ENCODE measurements at places on chromosomes 11 and 22.

GRCh38 chr11:72041364-72042063 is 38.8 kb downstream of the NUMA1 start:
- H3K36me3 ChIP-seq = peaks cover 4% of the 10 kb centered on the region
- peaks cover 5% of the 10 kb centered on the region for H3K4me1 ChIP-seq
- no peaks in the 10 kb centered on the region for H3K27me3 ChIP-seq

DNA sequence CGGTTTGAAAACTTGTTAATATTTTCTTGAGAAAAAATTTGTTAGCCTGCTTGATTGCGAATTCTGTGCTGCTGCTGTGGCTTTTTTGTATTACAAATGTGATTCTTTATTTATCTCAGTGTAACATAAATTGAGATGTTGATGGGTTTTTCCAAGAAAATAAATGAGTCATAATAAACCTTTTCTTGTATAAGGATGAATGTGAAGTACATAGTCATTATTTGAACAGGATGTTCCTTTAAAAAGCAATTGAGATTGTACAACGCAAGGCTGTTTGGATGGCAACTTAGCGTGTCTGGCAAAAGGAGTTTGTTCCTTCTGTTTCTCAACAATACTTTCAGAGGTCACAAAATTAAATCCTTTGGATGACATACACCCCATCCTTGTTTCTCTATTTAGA is 24.6 kb upstream of the CARD18 start:
- no peaks in the 10 kb centered on the region for H3K4me1 ChIP-seq
- no peak overlapping the region for H3K4me3 ChIP-seq
- no peaks in the 10 kb centered on the region for H3K27me3 ChIP-seq
- no peaks in the 10 kb centered on the region for H3K36me3 ChIP-seq
- no peak overlapping the region for H3K27ac ChIP-seq

GRCh38 chr11:20671856-20672546 is 2.6 kb downstream of the NELL1 start:
- no peak overlapping the region for H3K4me3 ChIP-seq
- no peak overlapping the region for H3K27ac ChIP-seq
- H3K27me3 ChIP-seq = peaks cover 55% of the 10 kb centered on the region
- peaks cover 7% of the 10 kb centered on the region for H3K4me1 ChIP-seq
- no peaks in the 10 kb centered on the region for H3K36me3 ChIP-seq

DNA sequence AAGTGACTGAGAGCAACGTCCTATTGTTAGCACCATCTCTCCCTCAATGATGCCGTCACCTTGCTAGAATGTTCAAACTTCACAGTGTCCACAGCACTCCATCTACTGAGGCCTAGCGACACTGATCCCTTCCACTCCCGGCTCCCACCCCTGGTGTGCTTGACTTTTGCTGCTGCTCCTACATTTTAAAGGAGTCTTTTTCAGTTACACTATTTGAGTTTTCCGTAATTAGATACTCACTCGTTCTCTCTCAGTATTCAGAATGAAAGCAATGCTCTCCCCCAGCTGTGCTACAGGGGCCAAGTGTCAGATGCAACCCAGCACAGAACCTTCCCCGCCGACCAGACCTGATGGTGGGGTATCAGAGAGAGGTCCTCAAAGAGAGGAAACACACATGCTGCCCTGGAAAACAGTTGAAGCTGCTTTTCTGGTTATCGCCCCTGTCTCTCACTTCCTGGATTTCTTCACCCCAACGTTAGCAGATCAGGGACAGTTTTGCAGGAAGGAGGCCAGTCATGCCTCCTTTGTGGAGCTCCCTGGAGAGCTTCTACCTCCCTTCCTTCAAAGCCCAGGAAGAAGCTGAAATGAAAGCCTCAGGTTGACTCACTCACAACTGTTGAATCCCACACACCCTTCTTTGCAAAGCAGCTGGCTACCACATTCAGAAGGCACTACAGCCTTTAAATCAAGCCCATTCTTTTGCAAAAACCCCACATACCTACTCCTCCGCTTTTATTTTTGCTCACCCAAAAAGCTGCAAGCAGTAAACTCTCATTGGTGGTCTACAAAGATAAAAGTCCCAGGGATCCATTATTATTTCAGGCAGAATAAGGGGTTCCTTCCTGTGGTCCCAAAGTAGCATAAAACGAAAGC is 23.5 kb downstream of the LARGE1 start:
- no peaks in the 10 kb centered on the region for H3K27me3 ChIP-seq
- H3K4me1 ChIP-seq = peaks cover 55% of the 10 kb centered on the region
- peak overlapping the region; percentile 85 for H3K27ac ChIP-seq
- no peak for DNase-seq
- no peak overlapping the region for H3K4me3 ChIP-seq

- peaks cover 58% of the 10 kb centered on the region for H3K4me1 ChIP-seq
- H3K27ac ChIP-seq = peak overlapping the region; percentile 37
- DNase-seq = no peak
- no peak overlapping the region for H3K4me3 ChIP-seq
- H3K36me3 ChIP-seq = peaks cover 75% of the 10 kb centered on the region
Measured at GRCh38 chr11:34150494-34151151, 45.2 kb downstream of the NAT10 start.

DNA sequence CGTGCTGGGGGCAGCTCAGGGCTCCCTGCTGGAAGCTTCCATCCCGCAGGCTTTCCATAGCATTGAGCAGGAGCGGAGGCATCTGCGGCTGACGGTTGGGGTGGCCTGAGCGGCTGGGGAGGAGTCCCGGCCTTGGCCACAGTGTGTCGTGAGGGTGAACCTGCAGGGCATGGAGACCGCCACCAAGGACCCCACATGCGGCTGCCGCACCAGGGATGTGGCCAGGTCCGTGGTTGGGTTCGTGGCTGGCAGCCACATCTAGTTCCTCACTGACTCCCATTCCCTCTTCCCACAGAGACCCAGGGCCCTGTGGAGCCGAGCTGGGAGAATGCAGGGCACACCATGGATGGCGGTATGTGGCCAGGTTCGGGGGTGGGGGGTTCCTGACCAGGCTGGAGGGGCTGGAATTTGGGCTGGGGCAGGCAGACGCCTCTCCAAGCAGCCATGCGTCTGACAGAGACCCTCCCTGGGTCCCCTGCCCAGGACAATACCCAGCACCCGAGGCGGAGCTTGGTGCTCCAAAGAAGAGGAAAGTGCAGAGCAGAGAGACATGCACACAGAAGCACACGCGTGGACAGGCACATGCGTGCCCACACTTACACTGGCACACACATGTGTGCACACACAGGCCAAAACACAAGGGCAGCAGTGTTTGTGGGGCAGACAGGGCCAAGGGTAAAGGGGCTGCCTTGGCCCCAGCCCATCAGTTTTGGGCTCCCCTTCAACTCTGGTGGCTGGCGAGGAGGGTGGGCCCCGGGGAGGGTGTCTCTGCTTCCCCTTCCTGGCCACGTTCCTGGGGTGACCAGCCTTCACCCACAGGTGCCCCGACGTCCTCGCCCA is 2.7 kb downstream of the MUC5B start:
- H3K27me3 ChIP-seq = peaks cover 25% of the 10 kb centered on the region
- no peak overlapping the region for H3K4me3 ChIP-seq
- H3K36me3 ChIP-seq = no peaks in the 10 kb centered on the region
- H3K4me1 ChIP-seq = no peaks in the 10 kb centered on the region
- H3K27ac ChIP-seq = no peak overlapping the region
- no peak for DNase-seq

- H3K4me1 ChIP-seq = peaks cover 33% of the 10 kb centered on the region
- H3K27ac ChIP-seq = no peak overlapping the region
- H3K27me3 ChIP-seq = no peaks in the 10 kb centered on the region
- DNase-seq = no peak
- no peaks in the 10 kb centered on the region for H3K36me3 ChIP-seq
Measured at GRCh38 chr11:73191151-73191550, 26.9 kb upstream of the P2RY2 start.

DNA sequence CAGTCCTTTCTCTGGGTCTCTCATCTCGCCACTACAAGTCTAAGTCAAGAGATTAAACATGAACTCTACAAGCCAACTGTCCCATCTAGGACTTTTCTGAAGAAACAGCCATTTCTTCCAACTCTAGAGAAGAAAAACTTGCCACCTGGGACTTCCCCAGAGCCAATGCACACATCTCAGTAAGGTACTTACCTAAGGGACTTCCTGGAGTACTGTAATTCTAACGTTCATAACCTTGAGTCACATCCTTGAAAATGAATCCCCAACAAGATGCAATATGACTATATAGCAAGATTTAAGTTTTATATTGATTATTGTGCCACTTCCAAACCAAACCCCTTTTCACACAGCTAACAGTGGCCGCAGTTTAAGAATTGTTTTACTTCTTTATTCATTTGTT is 11.9 kb upstream of the ISX start:
- H3K36me3 ChIP-seq = no peaks in the 10 kb centered on the region
- H3K4me3 ChIP-seq = no peak overlapping the region
- H3K27me3 ChIP-seq = peaks cover 12% of the 10 kb centered on the region
- no peak overlapping the region for H3K27ac ChIP-seq
- DNase-seq = no peak

GRCh38 chr11:75768909-75769771 is 562 bp downstream of the DGAT2 start:
- H3K36me3 ChIP-seq = peaks cover 4% of the 10 kb centered on the region
- H3K27me3 ChIP-seq = peaks cover 6% of the 10 kb centered on the region
- H3K4me1 ChIP-seq = peaks cover 53% of the 10 kb centered on the region
- no peak for DNase-seq
- H3K27ac ChIP-seq = peak overlapping the region; percentile 82

DNA sequence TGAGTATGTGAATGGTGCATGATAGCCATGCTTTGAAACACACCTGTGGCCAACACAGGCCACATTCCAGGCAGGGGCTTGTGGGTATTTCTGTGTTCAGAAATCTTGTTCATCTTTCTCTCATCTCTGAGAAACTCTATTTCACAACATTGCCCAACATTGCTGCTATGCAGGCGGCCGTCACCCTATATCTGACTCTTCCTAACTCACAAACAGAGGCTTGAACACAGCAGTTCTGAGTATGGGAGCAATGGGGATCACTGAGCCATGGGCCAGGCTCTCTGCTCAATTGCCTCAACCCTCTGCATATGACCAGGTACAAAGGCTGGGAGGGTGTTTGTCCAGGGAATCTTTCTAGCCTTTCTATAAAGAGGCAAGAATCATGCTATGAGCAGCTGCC is 259.9 kb downstream of the BUD13 start:
- H3K4me1 ChIP-seq = no peaks in the 10 kb centered on the region
- H3K27ac ChIP-seq = no peak overlapping the region
- H3K27me3 ChIP-seq = peaks cover 25% of the 10 kb centered on the region
- H3K4me3 ChIP-seq = no peak overlapping the region

DNA sequence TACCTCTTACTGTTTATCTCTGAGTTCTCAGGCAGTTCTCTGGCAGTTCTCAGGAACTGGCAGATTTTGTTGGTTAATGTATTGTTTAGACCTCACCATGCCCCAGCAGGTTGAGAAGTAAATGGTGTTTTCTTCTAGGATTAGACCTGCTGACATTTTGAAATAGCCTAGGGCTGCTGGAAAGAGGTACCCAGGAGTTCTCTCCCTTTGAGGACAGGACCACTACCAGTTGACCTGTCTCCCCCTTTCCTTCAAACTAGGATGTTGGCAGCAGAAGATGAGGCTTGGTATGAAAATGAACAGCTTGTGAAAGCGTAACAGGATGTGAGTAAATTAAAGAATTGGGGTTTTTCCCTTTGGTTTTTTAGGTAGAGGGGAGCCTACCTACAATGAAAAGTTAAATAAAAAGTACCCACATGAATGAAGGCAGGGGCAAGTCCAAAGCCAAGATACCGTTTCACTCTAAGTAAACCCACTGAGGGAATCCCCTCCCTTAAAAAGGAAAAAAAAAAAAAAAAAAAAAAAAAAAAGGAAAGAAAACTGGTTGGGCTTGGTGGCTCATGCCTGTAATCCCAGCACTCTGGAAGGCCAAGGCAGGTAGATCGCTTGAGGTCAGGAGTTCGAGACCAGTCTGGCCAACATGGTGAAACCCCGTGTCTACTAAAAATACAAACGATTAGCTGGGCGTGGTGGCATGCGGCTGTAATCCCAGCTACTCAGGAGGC is 96.2 kb downstream of the PDHX start:
- H3K27ac ChIP-seq = peak overlapping the region; percentile 89
- no peaks in the 10 kb centered on the region for H3K36me3 ChIP-seq
- peak overlapping the region; percentile 64 for H3K4me3 ChIP-seq
- H3K4me1 ChIP-seq = peaks cover 46% of the 10 kb centered on the region
- peak; percentile 43 for DNase-seq

GRCh38 chr11:34794696-34795095 is 121.5 kb downstream of the APIP start:
- peaks cover 3% of the 10 kb centered on the region for H3K36me3 ChIP-seq
- H3K4me3 ChIP-seq = no peak overlapping the region
- no peak overlapping the region for H3K27ac ChIP-seq
- no peak for DNase-seq
- peaks cover 20% of the 10 kb centered on the region for H3K27me3 ChIP-seq

GRCh38 chr22:44298406-44299091 is 14.2 kb downstream of the SHISAL1 start:
- no peak overlapping the region for H3K4me3 ChIP-seq
- H3K4me1 ChIP-seq = no peaks in the 10 kb centered on the region
- H3K27me3 ChIP-seq = peaks cover 27% of the 10 kb centered on the region
- H3K36me3 ChIP-seq = peaks cover 3% of the 10 kb centered on the region

DNA sequence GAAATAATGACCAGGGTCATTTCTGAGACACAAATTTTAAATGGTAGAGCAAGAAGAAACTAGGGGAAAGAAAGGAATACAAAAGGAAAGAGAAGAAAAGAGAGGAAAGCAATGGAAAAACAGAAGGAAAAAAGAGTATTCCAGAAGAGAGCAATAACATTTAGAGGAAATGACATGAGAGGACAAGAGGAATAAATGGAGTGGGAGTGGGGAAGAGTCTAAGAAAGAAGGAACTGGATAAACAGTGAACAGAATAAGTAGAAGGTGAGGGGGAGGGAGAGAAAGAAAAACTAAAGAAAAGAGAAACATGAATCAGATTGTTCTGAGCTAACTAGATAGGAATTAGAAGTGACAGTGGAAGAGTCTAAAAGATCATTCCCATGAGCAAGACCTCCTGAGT is 28.4 kb downstream of the PRDM10 start:
- H3K27me3 ChIP-seq = peaks cover 24% of the 10 kb centered on the region
- peaks cover 18% of the 10 kb centered on the region for H3K4me1 ChIP-seq
- H3K36me3 ChIP-seq = peaks cover 24% of the 10 kb centered on the region
- no peak overlapping the region for H3K4me3 ChIP-seq
- DNase-seq = no peak

DNA sequence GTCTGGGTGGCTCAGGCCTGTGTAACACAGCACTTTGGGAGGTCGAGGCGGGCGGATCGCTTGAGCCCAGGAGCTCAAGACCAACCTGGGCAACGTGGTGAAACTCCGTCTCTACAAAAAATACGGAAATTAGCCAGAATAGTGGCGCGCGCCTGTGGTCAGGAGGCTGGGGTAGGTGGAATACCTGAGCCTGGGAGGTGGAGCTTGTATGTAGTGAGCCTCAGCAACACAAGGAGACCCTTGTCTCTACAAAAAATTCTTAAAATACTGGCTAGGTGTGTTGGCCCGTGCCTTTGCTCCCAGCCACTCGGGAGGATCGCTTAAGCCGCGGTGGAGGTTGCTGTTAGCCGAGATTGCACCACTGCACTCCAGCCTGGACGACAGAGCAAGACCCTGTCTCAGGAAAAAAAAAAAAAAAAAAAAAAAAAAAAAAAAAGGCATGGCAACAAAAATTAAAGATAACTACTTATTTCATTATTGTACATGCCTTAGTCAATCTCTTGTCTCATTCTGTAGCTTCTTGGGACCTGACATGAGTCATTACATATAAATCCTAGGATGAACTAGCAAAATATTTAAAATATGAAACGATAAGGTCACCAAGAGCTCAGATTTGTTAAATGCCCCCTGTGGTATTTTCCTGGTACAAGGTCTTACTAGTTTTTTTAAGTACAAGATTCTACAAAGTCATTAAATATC is 1.1 kb downstream of the TAF1D start:
- peak; percentile 39 for DNase-seq

All from stimulated activated naive B cell treated with anti-CD40 and anti-IgM and Interleukin-4, amounts not matched to agents 10 μg/mL and 1 μg/mL and 100 μg/mL, for 72 hours (primary cell).